ENCODE measurements at places on chromosomes 2 and 18.

DNA sequence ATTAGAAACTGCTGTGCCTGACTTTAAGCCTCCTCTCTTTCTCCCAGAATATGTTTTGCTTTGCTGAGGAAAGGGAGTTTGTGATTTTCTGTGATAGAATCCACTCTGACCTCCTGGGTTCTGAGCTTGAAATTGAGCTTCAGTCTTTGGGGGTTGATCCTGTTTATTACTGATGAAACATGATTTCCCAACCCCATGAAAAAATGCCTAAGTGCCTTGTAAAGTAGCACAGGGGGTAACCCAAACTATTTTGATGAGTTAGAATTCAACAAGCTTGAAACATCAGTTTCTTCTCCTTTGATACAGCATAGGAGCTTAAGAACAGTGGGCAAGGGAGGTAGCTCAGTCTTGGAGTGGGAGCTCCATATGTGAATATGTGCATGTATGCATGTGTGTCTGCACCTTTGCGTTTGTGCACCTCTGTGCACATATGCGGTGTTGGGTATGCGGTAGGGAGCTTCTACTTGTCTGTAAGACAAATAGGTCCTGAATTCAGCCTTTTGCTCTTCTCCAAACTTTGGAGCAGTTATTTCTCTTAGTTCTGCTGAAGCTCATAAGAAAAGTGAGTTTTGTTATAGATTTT is 364.6 kb downstream of the OSR1 start:
- no peak for DNase-seq

DNA sequence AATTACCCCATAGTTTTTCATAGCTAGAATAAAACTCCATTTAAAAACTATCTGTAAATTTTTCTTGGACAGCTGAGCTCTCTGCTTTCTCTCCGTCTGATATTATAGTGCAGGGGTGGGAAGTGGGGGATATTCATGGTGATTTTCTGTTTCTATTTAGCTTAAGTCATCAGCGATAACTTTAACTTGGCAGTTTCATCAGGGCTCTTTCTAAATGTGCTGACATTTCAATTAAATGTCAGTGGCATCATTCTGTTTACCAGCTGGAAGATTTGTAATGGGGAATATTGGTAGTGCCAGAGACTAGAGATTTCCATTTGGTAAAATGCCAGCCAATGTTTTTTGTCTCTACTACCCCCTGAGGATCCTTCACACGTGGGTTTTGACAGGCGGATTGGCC is 53.5 kb upstream of the CAPN13 start:
- no peak for DNase-seq

DNA sequence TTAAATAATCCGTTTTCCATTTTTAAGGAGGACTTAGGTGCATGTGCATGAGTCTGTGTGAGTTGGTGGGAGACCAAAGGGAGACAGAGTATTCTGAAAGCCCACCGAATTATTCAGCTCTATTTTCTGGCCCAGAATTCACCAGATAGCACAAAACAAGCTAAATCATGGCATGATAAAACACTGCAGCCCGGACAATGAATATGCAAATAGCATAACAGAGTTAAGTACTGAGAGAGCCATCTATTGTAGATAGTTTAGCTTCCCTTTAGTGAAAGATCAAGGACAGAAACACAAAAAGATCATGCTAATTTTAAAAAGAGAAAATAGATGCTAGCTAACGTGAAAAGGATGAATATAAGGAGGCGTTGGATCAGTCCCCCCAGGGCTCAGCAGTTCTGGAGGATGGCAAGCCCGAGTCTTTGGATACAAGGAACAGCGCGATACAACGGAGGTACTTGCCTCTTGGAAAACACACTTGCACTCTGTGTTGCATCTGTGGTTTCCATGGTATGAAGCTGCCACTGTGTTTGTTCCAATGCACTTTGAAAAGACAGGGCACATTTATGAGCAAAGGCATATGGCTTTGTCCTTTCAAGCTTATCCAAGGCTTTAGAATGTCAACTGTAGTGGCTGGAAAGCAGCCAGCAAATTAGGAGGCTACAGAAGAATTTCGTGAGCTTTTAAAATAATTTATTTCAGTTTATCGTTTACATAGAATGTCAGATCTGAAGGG is 119.9 kb downstream of the LYPD1 start:
- no peak for DNase-seq

- no peak for DNase-seq
Observed at GRCh38 chr2:118667964-118668363, 179.5 kb downstream of the EN1 start.

DNA sequence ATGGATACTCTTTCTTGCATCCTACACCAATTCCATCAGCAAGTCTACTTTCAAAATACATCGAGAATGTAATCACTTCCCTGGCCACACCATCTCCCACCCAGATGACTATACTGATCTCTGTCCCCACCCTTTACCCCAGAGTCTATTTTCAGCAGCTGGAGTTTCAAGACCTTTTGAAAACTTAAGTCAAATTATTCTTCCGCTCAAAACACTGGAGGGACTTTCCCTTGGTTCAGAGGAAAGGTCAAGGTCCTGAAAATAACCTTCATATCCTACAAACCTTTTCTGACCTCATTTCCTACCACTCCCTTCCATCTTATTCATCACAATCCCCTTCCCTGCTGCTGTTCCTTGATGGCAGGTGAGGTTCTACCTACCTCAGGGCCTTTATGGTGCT is 58.8 kb upstream of the LYPD6 start:
- DNase-seq = no peak

- no peak for DNase-seq
Observed at GRCh38 chr2:224261326-224261725, 140.6 kb downstream of the FAM124B start.

- DNase-seq = no peak
Observed at GRCh38 chr2:60867848-60868247, 13.5 kb upstream of the REL start.

DNA sequence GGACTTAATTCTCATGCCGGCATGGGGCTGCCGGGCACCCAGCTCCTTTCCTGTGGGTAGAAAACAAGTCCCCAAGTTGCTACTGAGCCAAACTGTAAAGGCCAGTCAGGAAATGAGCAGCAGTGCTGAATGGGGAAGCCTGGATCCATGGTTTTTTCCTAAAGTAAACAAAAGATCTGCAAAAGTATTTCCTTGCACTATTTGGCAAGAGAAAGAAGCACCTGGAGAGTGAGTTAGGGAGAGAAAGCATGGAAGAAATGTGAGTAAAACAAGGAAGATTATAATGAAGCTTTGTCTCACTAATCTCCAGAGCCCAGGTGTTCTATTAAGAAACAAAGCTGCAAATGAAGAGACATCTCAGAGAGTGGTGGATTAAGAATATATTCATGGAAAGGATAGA is 117.6 kb downstream of the METTL8 start:
- DNase-seq = no peak

DNA sequence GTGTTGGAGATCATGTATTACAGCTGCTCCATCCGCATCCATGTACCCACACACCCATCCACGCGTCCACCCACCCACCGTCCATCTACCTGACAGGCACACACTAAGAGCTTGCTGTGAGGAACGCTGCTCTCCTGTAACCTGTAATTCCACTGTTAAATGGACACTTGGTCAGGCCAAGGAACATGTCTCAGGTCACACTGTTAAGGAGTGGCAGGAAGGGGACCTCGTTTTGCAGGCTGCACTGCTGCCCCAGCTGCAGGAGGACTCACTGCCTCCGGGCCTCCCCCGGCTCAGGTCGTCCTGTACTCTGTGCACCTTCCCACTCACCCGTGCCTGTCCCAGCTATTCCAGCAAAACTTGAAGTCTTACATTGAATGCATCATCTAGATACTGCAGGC is 170.5 kb downstream of the EIPR1 start:
- DNase-seq = no peak
